ENCODE measurements at places on chromosomes 3 and 15. TPM values are rescaled to one million over a fixed set of nuclear protein-coding genes. Genes with fewer than 3 reads are reported as not detected.

GRCh38 chr3:32297366-32297765, 58.9 kb downstream of the CMTM8 start:
- no peak for DNase-seq

ETV5 gene
- total RNA-seq = 42.8 TPM

DNA sequence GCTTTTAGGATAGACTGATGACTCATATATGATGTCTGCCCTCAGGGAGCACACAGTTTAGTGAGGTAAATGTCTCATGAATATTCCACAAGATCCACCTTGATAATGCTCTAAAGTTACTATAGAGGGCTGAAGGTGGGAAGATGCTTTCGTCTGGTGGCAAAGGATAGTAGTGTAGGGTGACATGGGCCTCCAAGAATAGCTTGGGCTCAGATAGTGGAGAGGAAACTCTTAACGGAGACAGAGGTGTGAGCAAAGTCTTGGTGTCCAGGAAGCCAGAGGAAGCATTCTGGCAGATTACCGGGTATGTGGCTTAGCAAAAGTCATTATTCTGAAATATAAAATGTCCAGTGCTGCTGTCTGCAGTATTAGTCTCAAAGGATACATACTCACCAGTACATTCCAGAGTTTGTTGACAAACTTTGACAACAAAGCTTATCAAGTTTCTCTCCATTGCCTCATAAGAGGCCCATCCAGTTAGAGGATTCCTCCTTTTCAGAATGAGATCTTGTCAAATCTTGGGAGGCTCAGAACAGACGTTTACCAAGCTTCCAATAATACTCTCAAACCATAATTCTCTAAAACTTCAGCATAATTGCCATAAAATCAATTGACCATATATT, 316.7 kb downstream of the LPP start:
- DNase-seq = no peak

GRCh38 chr15:101204739-101205535, 46.9 kb downstream of the CHSY1 start:
- DNase-seq = no peak

- DNase-seq = peak; percentile 89
Observed at GRCh38 chr3:168095611-168096209, at the start of gene GOLIM4. Gene GOLIM4 (minus strand): TSS chr3:168095924. CDS start chr3:168095285, 639 bp downstream.

- DNase-seq = no peak
Observed at GRCh38 chr3:44923632-44924456, 49.4 kb downstream of the TGM4 start.

GABRR3 gene
- total RNA-seq = not detected

EPHA6 gene
- 82.5 TPM for total RNA-seq

DNA sequence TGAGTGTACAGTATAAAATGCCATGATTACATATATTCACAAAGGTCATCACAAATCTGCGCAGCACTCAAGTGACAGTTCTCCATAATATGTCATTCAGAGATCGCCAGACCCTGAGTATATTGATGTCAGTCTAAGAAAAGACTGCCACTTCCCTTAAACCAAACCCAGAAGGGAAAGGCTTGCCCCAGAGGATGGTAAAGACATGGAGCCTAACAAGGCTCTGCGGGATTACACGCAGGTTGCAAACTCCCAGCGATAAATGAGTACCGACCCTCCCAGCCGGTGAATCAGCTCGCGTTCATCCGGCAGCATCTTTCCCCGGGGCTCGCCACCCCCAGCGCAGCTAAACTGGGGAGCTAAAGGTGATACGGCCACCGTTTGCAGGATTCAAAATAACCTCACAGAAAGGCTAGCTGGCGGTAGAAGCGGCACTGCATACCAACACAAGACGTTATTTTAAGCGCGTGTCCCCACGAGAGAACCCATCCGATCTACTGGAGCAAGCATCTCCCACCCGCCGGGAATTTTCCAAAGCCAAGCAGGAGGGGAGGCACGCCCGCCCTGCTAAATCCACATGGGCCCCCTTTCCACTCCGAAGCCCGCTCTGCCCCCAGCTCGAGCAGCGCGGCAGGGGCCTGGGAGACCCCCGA, 643 bp downstream of the MYO5A start:
- DNase-seq = no peak

All from dorsolateral prefrontal cortex (tissue), 122 donors.